ENCODE measurements at places on chromosomes 2 and 18.

DNA sequence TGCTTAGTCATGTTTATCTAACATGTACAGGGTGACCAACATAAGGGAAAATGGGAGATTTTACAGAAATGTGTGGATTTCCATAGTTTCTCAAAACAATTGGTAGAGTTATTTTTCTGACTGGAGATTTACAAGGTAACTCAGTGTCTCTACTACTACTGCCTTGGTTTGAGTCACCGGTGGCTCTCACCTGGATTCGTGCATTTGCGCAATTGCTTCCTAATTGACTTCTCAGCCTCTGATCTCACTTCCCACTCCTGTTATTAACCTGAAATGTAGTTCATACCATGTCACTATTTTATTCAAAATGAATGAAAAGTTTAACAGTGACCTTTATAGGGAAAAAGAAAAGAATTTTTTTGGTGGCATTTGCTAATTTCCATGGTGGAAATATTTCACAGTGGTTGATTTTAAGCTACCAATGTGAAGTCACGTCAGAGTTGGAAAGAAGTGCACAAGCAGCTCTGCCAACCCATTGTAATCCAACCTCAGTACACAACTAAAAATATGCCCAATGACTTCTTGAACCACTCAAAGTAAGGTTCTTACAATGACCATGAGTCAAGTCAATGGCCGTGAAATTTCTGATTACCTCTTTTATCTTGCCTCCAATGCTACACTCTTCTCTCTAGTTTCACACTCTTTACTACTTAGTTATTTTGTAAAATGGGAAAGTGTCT lies 94.0 kb downstream of the NYAP2 start:
- DNase-seq = no peak

DNA sequence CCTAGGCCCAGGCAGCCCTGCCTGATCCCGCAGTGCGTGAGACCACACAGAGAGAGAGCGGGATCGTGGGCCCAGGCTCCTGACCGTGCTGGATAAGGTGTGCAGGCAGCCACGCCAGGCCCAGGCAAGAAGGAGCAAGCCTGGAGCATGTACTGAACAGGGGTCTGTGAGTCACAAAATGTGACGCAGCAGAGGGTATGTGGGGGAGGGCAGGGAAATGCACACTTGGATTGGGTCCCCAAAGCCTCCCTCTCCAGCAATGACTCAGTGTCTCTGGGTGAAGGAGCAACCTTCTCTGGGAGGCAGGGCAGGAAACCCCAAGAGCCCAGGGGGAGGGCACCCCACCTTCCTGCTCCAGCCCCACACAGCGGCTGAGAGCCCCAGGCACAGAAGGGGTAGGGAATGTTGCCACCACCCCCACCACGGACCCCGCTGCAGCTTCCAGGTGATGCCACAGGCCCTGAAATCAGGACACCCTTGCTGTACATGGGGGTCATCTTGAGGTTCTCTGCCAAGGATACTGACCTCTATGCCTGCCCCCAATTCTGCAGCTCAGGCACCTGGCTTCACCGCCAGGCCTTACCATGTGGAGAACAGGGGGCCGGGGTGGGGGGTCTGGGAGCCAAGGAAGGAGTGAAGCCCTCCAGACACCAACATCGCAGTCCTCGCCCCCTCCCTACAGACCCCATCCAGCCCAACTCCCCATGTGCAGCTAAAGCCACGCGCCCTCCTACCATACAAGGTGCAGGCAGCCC lies 1.3 kb upstream of the GPC1 start:
- DNase-seq = peak; percentile 99

DNA sequence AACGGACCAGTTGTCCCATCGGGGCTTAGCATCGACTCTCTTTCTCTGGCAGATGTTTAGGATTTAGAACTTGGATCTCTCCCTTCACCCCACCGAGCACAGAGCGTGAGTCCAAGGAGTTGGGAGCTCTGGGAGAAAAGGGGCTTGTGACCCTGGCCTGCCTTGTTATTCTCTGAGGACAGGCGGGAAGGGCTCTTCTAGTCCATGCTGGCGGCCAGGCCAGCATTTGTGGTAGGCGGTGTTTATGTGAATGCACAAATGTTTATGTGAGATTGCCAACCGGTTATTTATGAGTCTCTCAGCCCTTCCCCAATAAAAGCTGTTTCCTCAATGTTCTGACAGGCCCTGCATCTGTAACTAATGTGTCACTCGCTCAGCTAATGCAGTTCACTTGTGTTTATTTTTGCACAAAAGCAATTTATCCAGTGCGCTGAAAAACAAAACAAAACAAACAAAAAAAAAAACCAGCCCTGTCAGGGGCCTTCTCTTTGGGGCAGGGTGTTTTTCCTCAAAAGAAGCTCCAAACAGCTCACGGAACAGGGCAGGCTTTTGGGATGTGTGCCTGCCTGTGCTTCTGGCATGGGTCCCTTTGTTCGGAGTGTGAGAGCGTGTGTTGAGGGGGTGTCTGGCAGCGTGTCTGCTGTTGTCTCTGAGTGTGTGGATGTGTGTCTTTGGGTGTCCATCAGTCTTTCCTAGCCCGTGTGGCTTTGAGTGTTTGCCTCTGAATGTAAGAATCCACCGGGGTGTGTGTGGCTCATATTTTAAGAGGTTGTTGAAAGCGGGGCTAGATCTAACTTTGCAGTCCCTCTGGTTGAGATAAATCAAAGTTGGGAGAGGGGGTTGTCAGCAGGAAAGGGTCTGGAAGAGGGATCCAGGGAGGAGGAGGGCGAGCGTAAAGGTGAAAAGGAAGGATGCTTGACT lies 52.8 kb upstream of the HAAO start:
- DNase-seq = peak; percentile 14

DNA sequence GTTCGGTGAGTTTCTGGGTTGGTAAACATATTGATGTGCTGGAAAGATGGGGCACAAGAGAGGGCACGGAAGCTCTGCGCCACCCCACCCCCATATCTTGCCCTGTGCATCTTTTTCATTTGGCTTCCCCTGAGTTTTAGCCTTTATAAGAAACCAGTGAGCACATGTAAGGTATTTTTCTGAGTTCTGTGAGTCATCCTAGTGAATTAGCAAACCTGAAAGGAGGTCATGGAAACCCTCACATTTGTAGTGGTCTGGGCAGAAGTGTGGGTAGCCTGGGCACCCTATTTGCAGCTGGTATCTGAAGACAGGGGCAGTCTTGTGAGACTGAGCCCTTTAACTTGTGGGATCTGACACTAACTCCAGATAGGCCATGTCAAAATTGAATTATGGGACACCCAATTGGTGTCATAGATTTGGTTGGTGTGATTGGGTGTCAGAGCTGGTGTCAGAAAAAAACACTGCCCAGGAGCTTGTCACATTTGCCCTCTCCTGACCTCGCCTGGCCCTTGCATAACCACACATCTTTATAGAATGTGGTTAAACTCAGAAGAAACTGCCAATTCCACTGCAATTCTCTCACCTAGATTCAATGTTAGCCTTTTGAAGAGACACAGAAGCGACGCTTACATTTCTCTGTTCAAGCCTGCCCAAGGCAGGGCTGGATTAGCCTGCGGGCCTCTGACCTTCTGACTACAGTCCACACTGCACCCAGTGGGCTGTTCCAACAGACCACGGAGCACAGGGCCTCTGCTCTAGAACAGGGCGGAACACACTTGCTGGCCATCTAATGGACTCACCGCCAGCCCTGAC lies 12.0 kb upstream of the GALM start:
- DNase-seq = no peak

DNA sequence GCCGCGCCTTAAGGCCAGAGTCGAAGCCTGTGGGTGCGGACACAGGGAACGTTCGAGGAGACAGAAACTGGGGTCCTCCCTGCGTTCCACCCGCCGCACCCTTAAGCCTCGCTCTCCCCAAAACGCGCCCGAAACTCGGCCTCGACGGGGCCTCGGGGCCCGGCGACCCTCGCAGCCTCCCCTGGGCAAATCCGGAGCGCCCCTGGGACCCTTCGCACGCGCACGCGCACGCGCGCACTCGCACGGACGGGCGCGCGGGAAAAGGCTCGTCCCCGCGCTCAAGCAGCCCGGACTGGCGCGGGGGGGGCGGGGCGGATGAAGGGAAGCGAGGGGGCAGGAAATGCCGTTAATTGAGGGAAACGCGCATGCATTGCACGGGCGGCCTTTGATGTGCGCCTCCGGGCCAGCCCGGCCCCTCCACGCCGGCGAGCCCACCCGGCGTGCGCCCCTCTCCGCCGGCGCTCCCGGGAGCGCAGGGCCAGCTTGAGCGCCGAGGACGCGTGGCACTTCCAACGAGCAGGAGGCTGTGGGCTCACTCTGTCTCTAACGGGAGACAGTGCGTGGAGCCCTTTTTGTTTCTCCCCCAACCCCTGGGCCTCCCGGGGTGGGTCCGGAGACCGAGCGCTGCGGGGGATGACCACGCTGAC lies 5.4 kb upstream of the SALL3 start:
- no peak for DNase-seq

- no peak for DNase-seq
These were observed 462.5 kb upstream of the FSHR start for GRCh38 chr2:49616800-49617199.

DNA sequence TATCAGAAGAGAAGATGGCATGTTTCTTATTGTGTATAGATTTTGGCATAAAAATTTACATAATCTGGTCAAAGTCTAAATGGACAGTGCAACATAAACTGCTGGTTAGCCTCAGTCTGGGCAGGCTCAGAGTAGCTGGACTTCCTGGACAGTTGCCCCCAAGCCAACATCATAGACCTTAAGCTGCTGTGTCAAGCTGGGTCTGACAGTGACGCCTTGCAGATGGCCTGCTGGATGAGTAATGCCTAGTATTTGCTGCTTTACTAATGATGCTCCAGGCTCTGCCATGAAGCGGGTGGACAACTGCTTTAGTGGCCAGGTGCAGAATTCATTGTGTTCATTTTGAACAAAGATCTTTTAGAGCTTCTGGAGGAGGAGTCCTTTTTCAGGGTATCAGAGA lies 603.7 kb upstream of the ZEB2 start:
- peak; percentile 12 for DNase-seq

- no peak for DNase-seq
These were observed 64.5 kb upstream of the NPAS2 start for GRCh38 chr2:100755441-100755840.

DNA sequence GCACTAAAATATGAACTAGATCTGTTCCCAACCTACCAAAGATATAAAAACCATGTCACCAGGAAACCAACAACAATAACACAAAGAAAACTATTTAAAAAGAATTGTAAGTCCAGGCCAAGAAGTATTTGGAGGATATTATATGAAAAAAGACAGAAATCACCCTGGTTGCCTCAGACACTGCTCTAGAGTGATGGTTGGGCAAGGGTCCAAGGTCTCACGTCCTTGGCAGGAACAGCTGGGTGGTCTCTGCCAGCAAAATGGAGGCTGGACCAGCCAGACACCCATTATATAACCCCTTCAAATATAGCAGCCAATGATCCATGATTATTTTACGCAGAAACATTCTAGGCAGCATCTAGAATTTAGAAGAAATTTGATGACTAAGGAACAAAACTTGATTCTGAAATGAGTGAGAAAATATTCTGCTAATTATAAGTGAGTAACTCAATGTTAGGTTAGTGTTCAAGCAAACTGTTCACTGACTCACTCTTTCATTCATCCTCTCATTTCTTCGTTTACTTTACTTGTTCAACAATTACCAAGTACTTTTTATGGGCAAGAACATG lies 35.4 kb downstream of the MRPL35 start:
- no peak for DNase-seq

DNA sequence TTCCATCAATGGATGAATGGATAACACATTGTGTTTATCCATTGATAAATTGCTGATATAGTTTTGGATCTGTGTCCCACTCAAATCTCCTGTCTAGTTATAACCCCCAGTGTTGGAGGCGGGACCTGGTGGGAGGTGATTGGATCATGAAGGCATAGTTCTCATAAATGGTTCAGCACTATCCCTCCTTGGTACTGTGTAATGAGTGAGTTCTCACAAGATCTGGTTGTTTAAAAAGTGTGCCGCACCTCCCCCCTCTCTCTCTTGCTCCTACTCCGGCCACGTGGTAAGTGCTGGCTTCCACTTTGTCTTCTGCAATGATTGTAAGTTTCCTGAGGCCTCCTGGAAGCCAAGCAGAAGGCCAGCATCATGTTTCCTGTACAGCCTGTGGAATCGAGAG lies 23.9 kb upstream of the SPATA3 start:
- no peak for DNase-seq

- no peak for DNase-seq
These were observed 74.9 kb upstream of the DLX2 start for GRCh38 chr2:172177581-172177980.

DNA sequence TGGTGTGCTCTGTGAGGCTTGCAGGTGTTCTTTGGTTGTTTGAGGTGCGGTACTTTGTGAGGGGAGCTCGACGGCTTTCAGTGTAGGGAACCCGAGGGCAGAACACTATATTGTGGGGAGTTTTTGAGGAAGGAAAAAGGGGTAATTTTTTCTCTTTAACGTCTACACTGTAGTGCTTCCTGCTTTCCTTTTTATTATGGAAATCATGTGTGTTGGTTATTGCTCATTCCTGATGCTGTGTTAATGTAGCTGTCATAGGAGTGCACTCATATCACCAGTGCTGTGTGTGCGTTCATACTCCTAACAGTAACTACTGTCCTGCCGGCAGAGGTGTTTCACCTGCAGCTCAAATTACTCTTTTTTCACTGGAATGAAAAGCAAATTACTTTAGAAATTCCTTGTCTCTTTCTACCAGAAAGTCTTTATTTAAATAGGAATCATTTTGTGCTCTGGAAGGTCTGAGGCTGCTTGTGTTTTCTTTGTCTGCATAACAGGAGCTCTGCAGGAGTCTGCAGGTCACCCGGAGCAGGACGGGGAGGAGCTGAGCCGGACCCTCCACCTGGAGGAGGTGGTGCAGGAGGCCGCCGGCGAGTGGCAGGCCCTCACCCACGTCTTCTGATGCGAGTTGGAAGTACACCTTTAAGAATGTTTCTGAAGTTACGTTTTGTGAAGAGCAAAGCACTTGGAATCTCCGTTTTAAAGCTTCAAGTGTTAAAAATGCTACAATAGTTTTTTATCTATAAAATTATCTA lies 145.5 kb downstream of the ZNF236 start:
- DNase-seq = no peak

DNA sequence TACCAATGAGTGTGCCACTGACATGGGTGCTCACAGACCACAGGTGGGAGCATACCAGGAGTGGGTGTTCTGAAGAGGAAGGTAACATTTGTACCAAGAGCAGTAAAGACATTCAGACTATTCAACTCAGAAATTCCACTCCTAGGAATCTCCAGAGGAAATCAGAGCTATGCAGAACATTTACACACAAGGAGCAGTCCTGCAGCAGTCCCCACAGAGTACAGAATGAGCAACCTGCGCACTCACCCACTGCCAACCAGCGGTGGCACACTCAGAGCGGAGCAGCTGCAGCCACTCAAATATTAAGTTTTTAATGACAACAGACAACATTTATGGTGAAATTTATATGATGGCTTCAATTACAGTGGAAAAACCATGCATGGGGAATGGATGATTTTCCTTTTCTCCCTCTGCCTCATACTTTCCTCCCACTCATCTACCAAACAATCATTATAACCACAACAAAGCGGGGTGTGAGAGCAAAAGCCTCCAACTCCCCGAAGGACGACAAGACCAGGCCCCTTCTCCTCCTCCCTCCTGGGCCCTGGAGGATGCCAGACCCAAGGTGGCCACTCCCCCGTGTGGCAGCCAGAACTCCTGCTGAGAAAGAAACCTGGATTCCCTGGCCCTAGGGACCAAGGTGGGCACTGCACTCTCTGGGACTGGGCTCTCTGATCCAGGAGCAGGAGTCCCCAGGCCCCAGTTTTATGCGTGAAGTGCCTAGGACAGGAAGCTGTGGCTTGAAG lies 5.4 kb downstream of the HS6ST1 start:
- no peak for DNase-seq

Data from hepatic stellate cell (primary cell).